Activated CD8-positive, alpha-beta T cell treated with anti-CD3 and anti-CD28 coated beads for 36 hours (primary cell): ENCODE measurements at places on chromosomes 4 and X.

DNA sequence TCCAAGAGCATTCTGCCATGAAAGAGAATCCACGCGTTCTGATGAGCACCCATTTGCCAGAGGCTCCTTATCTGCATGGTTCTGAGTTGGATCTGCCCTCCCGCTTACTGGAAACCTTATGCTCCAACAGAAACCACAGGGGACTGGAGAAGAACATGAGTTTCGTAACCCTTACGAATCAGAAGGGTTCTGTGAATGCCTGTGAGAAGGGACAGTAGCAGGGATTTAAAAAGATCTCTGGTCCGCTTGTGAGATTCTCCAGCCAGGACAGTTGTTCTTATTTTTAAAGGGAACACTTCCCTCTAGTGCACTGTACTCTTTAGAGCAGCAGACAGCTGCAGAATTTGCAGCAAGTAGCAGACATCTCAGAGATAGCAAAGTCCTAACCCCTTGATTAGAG lies 22.5 kb upstream of the CENPU start:
- no peak for DNase-seq

- peak; percentile 76 for DNase-seq
Measured at GRCh38 chr4:2535376-2536192, 863 bp upstream of the FAM193A start.

GRCh38 chr4:93659629-93660028 lies 168.9 kb upstream of the ATOH1 start:
- DNase-seq = no peak

DNA sequence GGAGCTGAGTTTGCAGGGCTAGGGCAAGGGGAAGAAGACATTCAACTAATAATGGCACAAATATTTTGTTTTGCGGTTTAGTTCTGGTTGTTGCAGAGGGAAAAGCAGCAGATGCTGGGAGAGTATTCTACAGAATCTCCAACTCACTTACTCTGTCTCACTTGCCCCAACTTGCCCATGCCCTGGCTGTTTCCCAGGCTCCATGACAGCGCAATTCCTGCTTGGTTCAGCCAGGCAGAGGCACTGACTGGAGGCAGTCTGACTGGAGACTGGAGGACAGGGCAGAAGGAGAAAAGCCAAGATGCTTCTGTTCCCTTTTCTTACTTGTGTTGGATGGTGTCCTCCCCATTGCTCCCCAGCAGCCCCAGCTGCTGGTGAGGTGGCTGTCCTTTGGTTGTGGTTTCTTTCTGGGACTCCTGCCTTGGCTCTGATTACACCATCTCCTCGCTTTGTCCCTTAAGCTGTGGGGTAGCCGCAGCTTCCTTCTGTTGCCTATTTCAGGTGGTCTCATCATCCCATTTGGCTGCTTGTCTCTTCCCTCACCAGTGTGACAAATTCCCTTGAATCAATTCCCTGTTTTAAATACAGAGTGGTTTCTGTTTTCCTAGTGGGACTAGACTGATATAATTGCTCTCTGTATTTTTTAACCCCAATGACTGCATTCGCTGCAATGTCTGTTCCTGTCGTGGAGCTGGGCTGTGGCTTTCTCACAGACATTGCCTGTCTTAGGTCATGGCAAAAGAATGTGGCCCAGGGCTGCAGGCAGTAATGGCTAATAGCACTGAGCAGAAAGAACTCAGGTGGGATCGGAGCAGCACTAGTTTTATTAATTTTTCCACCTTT lies 24.2 kb upstream of the RASL11B start:
- DNase-seq = no peak

DNA sequence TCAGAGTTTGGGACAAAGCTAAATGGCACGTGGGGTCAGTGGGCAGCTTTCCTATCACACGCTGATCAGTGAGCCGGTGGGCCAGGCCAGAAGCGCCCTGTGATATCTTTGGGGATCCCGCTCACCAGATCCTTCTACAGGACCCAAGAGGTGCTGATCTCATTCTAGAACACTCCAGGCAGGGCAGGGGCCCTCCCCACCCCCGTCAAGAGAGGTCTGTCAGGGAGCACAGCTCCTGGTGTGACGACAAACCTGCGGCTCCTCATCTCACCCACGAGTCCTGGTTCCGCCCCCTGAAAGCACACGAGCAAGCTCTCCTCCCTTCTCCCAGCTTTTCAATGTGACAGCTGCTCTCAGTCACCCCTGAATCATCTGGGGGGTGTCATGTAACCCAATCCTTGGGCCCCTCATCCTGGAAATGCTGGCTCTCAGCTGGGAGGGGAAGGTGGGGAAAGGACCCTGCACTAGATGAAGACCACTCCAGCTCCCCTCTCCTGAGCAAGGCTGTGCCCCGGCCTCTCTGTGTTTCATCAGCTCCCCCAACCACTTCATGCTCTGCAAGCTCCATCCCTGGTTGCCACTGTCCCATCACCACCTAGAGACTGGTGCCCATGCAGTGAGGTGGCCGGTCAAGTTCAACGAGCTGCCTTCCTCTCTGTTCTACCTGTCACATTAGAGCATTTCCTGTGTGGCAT lies 4.6 kb downstream of the HCFC1 start:
- peak; percentile 81 for DNase-seq

GRCh38 chr4:42625329-42625728 lies 31.6 kb downstream of the ATP8A1 start:
- DNase-seq = no peak

DNA sequence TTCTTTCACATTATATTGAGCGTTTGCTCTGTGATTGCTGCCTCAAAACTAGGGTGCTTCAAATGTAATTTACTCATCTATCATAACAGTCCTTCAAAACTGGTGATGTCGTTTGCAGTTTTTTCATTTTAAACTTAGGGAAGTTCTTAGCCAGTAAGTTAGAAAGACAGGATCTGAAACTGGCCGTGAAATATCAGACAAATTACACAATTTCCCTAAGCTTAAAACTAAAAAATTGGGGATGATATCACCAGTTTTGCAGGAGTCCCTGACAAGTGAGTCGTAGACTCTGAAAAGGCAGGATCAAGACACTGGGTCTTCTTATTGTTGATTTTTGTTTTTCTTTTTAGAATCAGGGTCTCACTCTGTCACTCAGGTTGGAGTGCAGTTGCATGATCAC lies 44.8 kb downstream of the MOB1B start:
- no peak for DNase-seq

GRCh38 chrX:78329486-78329885 lies 2.1 kb upstream of the CYSLTR1 start:
- DNase-seq = peak; percentile 37

- DNase-seq = no peak
Measured at GRCh38 chr4:55613621-55614020, 21.6 kb upstream of the PDCL2 start.

DNA sequence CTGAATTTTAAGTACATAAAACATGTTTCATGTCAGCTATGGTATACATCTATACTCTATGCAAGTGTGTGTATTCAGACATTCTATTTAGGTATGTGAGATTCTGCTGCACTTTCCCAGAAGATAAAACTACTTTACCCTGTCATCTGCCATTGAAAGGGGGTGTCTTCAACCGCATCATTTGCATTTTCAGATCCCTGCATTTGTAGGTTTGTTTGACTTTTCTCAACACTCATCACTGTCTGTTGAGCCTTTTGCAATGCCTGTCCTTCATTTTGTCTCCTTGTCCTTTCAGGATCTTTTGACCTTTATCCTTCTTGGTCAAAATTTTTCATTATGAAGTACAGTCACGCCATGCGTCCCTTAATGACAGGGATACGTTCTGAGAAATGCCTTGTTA lies 103.5 kb downstream of the TMA16 start:
- DNase-seq = no peak

DNA sequence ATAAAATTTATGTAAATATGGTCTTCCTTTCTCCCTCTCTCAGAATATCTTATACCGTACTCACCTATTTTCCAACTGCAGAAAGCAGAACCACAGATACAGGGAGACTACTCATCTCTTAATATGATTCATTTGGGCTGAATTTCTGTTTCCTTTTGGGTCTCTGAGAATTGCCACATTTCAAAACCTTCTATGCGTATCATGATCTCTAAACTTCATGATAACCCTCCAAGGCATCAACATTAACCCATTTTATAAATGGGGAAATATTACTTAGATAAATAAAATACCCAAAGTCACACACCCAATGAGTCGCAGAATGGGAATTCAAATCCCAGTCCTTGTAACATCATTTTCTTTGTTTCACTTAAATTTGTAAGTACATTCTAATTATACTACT lies 16.6 kb upstream of the PRDM8 start:
- DNase-seq = no peak

GRCh38 chr4:74623041-74623440 lies 171.3 kb downstream of the BTC start:
- DNase-seq = peak; percentile 33

DNA sequence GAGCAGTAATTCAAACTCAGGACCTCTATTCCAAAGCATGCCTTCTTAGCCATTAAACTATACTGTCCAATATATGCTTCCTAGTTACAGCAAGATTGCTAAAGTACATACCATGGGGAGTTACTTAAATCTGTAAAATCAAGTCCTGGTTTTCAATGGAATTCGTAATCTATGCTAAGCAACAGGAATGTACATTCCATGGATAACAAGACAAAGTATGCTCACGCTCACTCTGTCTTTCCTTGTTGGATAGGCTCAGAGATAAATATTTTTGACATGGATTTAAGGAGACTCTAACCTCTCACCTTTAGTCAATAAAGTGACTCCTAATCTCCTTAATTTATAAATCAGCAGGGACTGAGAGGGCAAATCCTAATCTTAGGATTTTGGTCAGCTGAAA lies 47.3 kb upstream of the STK26 start:
- DNase-seq = no peak

DNA sequence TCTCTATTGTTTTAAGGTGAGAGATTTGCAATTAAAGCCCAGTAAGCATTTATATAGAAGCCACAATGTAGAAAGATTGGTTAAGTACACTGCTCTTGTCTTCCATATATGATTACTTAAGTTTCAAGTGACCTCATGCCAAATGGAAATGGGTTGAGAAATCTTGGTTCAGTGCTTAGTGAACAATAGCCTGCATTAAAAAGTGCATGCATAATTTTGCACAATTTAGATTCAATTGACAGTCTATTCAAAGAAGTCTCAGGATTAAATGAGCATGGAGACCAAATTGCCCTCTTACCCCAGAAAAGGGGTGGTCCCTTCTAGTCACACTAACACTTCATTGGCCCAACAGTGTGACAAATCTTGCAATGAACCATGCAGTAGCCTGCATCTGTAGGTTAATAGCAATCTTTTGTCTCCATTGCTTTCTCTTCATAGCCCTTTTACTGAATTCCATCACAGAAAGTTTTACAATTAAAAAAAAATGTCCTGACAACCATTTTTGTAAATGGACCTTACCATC lies 93.6 kb downstream of the HHIP start:
- no peak for DNase-seq

DNA sequence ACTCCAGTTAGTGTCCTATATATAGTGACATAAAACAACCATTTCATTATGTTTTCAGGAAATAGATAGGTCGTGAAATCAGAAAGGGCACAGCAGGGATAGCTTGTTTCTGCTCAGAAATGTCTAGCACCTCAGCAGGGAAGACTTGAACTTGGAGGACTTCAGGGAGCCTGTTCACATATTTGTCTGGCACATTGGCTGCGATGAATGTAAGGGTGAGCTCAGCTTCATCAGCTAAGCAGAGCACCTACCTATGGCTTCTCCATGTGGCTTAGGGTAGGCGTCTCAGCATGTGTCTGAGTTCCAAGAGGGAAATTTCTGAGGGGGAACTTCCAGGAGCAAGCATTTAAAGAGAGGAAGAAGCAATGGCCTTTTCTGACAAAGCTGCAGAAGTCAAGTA lies 126.2 kb downstream of the PCDH10 start:
- DNase-seq = no peak

DNA sequence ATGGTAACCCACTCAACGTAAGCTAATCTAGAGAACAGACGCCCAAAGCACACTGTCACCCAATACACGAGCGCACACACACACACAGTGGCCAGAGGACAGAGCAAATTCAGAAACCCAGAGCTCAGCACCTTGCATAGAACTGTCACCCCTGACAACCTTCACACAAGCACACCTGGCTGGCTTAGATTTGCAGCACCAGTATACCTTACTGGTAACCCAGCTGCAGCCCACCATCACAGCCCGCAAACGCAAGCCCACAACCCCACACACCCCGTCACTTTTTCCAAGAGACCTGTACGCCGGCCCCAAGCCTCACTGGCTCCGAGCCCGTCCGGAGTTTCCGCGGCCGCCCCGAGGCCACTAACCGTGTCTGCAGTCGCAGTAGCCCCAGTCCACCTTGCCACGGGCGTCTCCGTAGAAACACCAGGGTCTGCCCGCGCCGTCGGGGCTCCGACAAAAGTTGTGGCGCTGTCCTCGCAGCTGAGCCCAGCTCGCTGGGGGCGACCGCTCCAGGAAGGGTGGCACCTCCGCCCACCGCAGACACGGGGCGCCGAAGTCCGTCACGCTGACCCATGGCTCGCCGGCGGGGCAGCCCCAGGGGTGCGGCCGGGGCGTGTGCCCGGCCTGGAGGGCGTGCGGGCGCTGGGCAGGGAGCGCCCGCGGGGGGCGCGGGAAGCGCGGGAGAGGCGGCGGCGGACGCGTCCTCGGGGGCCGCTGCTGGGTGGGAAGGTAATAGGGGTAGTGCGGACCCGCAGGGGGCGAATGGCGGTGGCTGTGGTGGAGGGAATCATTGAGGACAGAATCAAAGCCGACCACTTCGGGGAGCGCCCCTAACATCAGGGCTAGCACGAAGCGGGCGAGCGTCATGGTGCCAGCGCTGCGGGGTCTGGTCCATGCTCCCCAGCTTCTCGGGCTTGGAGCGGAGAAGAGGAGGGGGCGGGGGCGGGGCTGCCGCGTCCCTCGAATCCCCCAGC lies 664 bp downstream of the PRSS12 start:
- peak; percentile 18 for DNase-seq
